HTR-8/SVneo (cell line): ENCODE measurements at places on chromosomes 6 and 20.

DNA sequence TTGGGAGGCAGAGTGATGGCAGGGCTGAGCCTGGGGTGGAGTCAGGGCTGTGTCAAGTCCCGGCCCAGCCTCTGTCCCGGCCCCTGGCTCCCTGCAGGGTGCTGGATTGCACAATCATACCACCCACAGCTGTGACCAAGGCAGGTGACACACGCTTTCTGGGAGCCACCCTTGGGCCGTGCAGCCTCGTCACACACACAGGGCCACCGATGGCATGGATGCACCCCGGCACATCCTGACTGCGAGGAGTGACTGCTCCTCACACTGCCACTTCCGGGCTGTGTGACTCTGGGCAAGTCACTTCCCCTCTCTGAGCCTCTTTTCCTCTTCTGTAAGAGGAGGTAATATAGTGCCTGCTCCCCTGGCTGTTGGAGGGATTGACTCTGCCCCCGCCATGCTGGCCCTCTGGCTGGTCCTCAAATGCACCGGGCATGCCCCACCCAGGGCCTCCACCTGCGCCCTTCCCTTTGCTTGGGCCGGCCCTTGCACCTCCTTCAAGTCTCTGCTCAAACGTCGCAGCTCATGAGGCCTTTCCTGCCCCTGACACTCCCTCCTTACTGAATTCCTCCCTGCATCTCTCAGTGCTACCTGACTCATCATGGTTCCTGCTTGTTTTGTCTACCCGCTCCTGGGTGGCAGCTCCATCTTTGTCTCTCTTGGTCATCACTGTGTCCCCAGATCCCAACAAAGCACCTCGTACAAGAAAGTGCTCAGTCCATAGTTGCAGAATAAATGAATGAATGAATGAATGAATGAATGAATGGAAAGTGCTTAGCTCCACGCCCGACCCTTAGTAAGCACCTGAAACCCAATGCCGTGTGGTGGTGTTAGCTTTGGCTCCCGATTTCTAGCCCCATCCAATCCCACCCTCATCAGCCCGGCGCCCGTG lies 93.5 kb downstream of the CEBPB start:
- DNase-seq: peak; percentile 77

DNA sequence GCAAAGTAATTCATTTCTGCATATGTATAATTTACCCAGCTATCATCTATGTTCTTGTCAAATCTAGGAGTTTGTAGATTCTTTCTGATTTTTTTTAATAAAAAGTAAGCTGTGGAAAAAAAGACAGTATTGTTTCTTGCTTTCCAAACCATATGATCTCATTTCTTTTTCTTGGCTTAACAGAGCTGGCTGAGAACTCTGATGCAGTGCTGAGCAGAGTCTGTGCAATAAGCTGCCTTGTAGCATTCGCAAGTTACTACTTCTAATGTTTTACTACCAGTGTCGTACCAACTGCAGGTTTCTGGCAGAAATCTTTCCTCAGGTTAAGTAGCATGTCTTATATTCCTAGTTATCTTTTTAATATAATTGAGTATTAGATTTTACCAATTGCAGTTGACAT lies 15.6 kb downstream of the RRBP1 start:
- no peak for DNase-seq

- DNase-seq: no peak
Observed at GRCh38 chr6:22149096-22149495, 147.7 kb downstream of the PRL start.

- DNase-seq: peak; percentile 83
Observed at GRCh38 chr20:53708129-53708968, 114.7 kb upstream of the ZNF217 start.

- DNase-seq: no peak
Observed at GRCh38 chr6:143561105-143561704, 49.7 kb upstream of the FUCA2 start.

DNA sequence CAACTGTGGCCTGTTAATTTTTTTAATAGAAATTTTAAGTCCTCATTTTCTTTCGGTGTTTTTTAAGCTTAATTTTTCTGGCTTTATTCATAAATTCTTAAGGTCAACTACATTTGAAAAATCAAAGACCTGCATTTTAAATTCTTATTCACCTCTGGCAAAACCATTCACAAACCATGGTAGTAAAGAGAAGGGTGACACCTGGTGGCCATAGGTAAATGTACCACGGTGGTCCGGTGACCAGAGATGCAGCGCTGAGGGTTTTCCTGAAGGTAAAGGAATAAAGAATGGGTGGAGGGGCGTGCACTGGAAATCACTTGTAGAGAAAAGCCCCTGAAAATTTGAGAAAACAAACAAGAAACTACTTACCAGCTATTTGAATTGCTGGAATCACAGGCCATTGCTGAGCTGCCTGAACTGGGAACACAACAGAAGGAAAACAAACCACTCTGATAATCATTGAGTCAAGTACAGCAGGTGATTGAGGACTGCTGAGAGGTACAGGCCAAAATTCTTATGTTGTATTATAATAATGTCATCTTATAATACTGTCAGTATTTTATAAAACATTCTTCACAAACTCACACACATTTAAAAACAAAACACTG lies 10.1 kb downstream of the HFE start:
- peak; percentile 45 for DNase-seq

- no peak for DNase-seq
Observed at GRCh38 chr20:64050261-64051032, 1.0 kb upstream of the SOX18 start.

DNA sequence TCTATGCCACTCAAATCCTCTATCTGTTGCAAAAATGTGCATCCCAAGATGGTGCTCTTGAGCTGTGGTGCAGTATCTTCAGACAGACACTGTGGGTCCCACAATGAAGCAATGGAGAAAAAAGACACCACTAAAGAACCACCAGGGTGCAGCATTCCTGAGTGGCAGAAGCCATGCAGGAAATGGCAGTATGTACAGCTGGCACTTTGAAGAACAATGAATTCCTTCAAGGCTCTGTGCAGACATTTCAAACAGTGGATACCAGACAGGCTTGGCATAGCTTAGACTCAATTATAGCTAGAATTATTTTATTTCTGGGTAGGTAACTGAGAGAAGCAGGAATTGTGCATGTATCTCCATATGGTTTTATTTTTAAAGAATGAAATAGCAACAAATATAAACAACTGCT lies 24.0 kb upstream of the HDAC2 start:
- peak; percentile 84 for DNase-seq

DNA sequence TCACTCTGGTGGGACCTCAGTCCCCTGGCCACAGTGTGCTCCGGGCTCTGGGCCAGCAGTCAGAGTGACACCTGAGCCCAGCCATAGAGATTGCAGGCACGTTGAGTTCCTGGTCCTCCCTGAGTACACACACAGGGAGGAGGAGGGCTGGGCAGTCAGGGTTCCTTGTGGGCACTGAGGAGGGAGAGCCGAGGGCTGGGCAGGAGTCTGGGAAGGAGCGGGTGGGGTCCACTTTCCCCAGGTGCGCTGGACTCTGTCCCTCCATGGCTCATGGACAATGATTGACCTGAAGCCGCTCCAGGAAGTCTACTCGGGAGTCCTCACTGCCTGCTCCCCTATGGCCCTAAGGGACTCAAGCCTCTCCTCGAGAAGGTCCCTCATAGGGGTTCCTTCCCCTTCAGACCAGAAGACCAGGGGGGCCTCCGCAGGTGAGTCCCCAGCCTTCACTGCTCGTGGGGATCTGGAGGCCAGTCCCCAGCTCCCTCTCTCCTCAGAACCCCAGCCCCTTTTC lies 1.1 kb downstream of the SLC44A4 start:
- no peak for DNase-seq

- DNase-seq: no peak
Observed at GRCh38 chr6:10720265-10720959, 2.5 kb upstream of the TMEM14C start.

DNA sequence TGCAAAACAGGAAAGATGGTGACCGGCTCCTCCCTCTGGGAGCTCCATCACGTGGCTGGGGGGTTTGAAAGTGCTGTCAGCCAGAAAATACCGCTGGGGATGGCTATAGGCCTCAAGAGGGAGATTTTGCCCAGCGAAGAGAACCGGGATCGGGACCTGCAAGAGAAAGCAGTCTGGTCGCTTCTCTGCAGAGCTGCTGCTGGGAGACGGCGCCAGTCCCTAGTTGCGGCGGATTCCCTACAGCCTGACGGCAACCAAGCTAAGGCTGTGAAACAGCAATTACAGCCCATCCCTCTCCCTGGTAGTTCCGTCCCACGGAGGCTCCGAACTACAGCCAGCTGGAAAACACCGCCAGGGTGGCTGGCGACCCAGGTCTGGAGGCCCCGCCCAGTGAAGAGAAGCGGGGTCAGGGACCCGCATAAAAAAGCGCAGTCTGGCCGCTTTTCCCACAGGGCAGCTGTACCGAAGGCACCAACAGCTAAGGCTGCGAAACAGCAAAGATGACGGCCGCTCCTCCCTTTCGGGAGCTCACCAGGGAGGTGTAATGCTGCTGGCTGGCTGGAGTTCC lies 238.1 kb upstream of the IRAK1BP1 start:
- DNase-seq: no peak

DNA sequence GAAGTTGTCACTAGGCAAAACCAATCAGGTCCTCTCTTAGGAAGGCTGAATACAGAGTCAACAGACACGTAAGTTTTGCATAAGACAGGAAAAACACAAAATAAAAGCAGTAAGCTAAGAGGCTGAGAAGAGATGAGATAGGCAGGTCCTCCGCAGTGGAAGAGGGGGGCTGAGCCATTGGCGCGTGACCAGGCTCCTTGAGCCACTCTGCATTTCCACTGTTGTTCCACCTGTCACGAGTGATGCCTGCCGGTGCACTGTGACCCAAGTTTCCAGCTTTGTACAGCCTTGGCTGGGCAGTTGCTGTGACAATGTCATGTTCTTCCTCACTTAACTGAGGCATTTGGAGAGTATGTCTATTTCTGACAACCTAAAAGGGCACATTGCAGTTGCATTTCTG lies 58.6 kb downstream of the NUDT3 start:
- DNase-seq: no peak
